ENCODE measurements at places on chromosomes 6 and 20. TPM values are rescaled to one million over a fixed set of nuclear protein-coding genes. Genes with fewer than 3 reads are reported as not detected.

- peak overlapping the region; percentile 80 for H3K4me3 ChIP-seq
- H3K4me1 ChIP-seq, result peaks cover 28% of the 10 kb centered on the region
- peak; percentile 13 for DNase-seq
- H3K27me3 ChIP-seq, result no peaks in the 10 kb centered on the region
Measured at GRCh38 chr6:44386929-44387345, 569 bp upstream of the CDC5L start.

DNA sequence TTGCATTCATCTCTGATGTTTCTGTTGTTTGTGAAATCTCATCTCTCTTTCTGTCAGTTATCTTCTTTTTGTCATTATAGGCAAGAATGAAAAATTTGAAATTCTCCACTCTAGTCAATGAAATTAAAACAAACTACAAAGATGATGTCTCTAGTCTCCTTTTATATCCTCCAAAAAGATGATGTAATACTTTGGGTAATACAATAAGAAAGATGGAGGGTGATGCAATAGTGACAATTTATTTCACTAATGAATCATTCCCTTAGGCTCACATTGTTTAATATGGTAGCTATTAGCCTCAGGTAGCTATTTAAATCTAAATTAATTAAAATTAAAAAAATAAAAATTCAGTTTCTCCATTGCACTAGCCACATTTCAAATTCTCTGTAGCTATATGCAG lies 145.4 kb downstream of the UST start:
- H3K4me1 ChIP-seq, result peaks cover 4% of the 10 kb centered on the region
- no peaks in the 10 kb centered on the region for H3K27me3 ChIP-seq
- no peak for DNase-seq

NKAIN4 gene
- polyA plus RNA-seq, result 0.14 TPM

DNA sequence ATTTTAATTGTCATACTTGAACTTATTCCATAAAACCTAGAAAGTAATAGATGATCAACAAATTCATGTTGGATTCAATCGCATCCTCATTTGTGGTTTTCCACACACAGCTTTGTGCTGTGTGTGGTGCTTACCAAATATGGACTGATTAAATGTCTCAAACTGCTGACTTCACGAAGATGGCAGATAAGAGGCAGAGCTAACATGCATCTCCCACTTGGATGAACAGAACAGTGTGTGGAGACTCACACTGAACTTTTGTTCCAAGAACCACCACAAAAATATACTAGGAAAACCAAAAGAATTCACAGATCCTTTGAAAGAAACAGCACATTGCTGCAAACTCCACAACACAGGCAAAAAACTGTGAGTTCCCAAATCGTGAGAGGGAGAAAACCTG lies 603.7 kb downstream of the TENT5A start:
- H3K27ac ChIP-seq, result no peak overlapping the region
- H3K36me3 ChIP-seq, result no peaks in the 10 kb centered on the region
- no peak overlapping the region for H3K4me3 ChIP-seq
- no peaks in the 10 kb centered on the region for H3K27me3 ChIP-seq

DNA sequence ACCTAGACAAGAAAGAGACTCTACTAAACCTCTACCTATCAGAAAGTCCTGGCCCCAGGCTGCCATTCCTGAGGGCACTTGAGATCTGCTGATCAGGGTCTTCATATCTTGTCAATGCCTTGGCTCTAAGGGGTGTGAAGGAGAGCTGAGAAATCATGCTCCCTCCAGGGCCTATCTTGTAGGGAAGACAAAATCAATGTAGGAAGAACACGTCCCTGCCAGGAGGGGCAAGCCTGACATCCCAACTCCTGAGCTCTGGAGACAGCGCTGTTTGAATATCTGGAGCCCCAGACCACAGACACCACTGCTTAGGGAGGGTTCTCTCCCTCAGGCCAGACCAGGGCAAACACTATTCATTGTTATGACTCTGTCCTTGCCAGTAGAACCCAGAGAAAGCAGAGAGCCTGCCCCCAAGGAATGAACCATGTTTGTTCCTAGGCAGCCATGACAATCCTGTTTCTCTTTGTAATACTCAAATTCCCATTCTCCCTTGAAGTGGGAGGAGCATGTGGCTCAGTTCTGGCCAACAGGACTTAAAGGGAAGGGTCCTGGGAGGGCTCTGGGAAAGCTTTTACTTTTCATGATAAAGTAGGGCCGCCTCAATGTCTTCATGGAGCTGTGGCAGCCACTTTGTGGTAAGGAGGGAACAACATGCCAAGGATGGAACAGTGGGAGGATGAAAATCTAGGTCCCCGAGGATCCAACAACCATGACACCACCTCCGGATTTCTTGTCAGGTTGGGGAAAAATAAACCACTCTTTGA lies 1.8 kb upstream of the FASTKD5 start:
- H3K27ac ChIP-seq, result no peak overlapping the region
- no peak overlapping the region for H3K4me3 ChIP-seq
- peaks cover 14% of the 10 kb centered on the region for H3K4me1 ChIP-seq
- no peaks in the 10 kb centered on the region for H3K36me3 ChIP-seq

DNA sequence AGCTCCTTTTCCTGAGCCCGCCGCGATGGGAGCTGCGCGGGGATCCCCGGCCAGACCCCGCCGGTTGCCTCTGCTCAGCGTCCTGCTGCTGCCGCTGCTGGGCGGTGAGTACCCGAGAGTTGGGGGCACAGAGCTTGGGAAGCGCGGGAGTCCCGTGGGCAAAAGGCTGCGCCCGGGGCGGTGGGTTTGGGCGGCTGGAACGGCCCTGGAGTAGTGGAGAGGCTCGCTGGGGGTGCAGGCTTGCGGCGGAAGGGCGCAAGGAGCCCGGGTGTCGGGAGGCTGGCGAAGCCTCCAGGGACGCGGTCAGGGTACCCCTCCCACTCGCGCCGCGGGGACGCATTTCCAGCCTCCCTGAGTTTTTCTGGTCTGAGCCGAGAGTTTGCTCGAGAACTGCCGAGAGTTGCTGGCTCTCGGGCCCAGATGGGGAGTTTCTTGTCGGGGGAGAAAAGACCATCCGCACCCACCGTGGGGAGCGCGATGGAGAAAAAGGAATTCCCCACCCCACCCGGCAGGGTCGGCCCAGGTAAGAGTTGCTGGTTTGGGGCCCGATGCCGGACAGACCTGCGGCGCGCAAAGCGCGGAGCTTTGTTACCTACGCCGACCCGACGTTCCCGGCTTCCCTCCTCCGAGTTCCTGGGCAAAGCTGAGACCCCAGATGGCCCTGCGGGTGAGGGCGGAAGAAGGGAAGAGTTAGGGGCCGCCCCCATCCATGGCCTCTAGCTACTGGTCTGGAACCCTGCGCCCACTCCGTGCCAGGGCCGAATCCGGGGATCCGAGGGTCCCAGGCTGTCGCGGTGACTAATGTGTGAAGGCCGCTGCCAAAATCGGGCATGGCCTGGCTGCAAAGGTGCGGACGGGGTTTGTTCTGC lies 584 bp downstream of the PTK7 start:
- no peaks in the 10 kb centered on the region for H3K27me3 ChIP-seq
- peak; percentile 48 for DNase-seq
- no peaks in the 10 kb centered on the region for H3K4me1 ChIP-seq
- peak overlapping the region; percentile 83 for H3K4me3 ChIP-seq

SLC4A11 gene
- polyA plus RNA-seq, result 1.1 TPM

GRCh38 chr6:169096388-169096787 lies 157.3 kb downstream of the THBS2 start:
- no peak overlapping the region for H3K27ac ChIP-seq
- H3K36me3 ChIP-seq, result no peaks in the 10 kb centered on the region
- no peaks in the 10 kb centered on the region for H3K4me1 ChIP-seq
- H3K27me3 ChIP-seq, result peaks cover 4% of the 10 kb centered on the region
- H3K4me3 ChIP-seq, result no peak overlapping the region
- DNase-seq, result no peak

DNA sequence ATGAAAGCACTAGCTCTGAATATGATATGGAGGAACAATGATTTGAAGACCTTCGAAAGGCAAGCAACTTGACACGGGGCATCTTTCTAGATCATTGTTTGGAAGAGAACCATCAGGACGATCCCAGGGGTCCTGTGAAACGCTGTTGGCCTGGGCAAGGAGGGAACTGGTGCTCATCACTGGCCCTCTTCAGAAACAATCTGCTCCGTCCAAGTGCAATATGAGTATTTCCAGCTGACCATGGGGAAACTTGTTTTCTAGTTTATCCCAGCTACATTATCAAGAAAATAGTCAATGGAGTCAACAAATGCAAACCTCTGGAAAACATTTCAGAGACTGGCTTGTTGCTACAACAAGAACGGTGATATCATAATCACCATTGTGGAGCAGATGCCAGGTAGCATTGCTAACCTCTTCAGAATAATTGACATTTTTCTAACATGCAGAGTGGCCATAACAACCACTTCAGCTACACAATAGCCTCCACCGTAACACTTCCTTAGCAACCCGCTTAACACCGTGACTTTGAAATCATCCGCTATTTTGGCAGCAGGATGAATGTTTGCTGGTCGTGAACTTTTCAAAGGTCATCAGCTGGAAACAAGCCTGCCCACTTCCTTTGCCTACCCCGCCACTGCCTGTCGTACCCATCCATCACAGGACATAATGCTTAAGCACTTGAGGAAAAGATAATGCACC lies 112.0 kb upstream of the PDE10A start:
- no peaks in the 10 kb centered on the region for H3K27me3 ChIP-seq
- DNase-seq, result peak; percentile 5
- H3K4me3 ChIP-seq, result no peak overlapping the region
- H3K36me3 ChIP-seq, result no peaks in the 10 kb centered on the region

DNA sequence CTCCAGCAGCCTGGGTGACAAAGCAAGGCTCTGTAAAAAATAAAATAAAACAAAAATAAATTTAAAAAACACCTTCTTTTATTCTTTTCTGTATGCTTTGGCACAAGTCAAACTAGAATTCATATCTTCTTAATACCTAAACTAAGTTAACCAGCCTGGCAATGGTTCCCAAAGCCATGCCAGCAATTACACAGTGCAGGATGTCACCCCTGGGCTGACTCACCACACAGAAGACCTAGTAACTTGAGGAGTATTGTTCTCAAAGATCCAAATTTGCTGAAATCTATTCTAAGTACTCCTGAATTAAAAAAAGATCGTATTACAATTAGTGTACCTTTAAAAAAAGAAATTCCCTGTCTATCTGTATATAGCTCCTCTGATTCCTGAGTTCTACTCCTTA lies 162.7 kb upstream of the SGK1 start:
- no peaks in the 10 kb centered on the region for H3K36me3 ChIP-seq
- peaks cover 11% of the 10 kb centered on the region for H3K4me1 ChIP-seq
- H3K4me3 ChIP-seq, result no peak overlapping the region
- no peaks in the 10 kb centered on the region for H3K27me3 ChIP-seq

GGT7 gene
- 24.1 TPM for polyA plus RNA-seq

DNA sequence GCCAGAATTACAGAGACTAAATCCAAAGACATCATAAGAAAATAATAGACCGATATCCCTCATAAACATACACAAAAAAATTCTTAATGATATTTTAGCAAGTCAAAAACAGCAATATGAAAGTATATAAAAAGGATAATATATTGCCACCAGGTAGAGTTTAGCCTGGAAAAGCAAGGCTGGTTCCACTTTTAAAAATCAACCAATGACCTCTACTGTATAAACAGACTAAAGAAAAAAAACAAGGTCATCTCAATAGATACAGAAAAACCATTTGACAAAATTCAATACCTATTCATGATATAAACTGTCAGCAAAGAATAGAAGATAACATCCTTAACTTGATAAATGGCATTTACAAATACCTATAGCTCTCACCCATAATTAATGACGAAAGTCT lies 9.7 kb downstream of the SERINC1 start:
- peaks cover 17% of the 10 kb centered on the region for H3K4me1 ChIP-seq
- H3K4me3 ChIP-seq, result no peak overlapping the region
- no peaks in the 10 kb centered on the region for H3K36me3 ChIP-seq
- H3K27me3 ChIP-seq, result no peaks in the 10 kb centered on the region
- no peak for DNase-seq

DNA sequence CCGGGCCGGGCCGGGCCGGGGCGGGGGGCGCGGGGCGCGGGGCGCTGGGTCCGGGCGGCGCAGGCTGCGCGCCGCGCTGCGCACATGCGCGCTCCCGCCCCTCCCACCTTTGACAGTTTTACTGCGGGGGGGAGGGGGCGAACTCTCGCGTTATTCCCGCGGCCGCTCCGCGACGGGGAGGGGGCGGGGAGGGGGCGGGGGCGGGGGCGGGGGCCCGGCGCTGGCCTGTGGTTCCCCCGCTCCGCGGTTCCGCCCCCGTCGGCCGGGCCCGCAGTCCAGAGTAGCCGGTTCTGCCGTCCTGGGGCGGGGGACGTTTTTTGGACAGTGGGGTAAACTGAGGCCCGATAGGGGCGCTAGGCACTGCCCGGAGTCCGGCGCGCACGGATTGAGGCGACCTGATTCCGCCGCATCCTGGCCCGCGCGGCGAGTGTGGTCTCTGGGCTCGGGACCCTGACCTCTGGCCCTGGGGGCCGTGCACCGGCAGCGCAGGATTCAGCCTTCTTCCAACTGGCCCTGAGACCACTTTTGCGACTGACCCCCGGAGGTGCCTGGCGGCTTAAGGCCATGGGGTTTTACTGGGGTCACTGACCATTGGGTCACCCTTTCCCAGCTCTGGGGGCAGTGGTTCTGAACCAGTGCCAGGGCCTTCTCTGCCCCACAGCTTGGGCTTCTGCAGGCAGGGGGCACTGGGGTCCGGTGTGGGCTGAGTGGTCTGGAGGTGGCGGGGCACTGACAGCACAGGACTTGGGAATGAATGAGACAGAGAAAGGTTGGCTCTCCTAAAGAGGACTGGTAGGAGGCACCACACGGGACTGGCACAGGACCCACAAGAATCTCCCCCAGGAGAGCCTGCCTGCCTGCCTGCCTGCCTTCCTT lies at the start of gene ZNF512B:
TSS of gene ZNF512B (minus strand) at position 93 of the 876 bp plus-strand sequence. CDS start 1,980 bp downstream, outside the sequence.
- DNase-seq, result peak; percentile 86
- peak within 1 kb of the TSS; percentile 67 for H3K4me3 ChIP-seq
- H3K4me1 ChIP-seq, result no peaks in the 10 kb centered on the region
- no peaks in the 10 kb centered on the region for H3K36me3 ChIP-seq
- no peaks in the 10 kb centered on the region for H3K27me3 ChIP-seq

DNA sequence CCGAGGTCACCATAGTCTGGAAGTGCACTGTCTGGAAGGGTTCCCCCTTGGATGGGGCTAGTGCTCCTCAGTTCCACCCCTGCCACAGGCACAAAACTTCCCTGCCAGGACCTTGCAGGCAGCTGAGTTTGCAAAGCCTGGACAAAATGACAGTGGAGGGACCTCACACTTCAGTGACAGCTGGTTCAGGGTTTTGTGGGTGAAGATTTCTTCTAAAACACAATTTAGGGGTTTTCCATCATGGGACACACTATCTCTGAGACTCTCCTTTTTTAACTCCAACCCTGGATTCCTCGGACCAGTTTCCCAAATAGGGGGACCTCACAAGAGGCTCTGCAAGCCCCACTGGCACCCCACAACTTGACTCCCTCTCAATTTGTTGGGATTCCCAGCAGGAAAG lies 33.6 kb upstream of the PREX1 start:
- H3K27ac ChIP-seq, result no peak overlapping the region
- H3K27me3 ChIP-seq, result no peaks in the 10 kb centered on the region
- no peak for DNase-seq
- H3K4me3 ChIP-seq, result no peak overlapping the region

DNA sequence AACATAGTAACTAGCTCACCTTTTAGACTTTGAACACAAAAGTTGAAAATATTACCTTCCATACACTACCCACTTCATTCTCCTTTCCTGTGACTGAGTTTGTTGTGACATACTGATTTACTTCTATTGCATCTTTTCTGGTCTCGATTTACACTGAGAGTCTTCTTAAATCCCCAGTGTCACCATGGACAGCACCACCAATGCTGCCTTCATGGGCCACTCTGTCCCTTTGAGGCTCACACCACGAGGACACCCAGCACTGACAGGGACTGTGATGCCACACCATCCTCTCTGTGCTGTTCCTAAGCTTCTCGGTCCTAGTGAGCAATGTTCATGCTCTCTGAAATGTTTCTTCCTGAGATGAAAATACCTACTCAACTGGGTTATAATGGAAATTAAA lies 337.1 kb upstream of the IRAK1BP1 start:
- no peaks in the 10 kb centered on the region for H3K36me3 ChIP-seq
- no peak overlapping the region for H3K27ac ChIP-seq
- no peak overlapping the region for H3K4me3 ChIP-seq
- DNase-seq, result no peak
- H3K4me1 ChIP-seq, result no peaks in the 10 kb centered on the region

Measured in pancreas (tissue), 10 donors.